ENCODE measurements at places on chromosomes 5 and 9.

GRCh38 chr9:136943291-136944211 is 987 bp downstream of the FBXW5 start:
- peak; percentile 76 for DNase-seq

DNA sequence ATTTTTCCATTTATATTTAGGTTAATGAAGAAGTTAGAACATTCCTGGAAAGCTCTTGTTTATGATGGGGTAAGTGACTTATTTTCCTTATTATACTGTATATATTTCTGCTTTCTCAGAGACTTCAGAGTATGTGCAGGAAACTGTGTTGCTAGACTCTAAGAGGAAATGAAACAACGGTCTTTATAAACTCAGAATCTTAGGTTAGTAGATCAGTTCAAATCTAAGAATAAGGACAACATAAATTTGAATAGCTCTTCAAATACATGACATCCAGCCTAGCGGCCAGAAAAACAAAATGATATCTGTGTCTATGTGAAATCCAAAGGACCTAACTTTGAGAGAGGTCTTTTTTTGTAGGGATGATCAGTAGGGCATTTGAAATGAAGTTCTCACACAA is 94.3 kb downstream of the PRKACG start:
- no peak for DNase-seq

DNA sequence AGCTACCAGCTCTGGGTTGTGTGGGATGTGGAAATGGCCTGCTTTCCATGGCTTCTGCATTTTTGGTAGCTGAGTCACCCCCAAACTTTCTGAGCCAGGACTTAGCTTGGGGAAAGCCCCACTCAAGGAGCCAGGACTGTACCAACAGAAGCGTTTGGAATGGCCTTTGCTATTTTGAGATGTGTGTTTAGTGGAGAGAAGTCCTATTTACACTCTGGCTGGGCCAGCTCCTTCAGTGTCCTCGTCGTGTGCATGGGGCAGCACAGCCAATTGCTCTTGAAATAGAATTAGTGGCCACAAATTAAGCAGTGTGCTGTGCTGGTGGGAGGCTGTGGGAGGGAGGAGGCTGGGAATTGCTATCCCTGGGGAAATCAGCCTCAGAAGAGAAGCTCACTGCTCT is 51.6 kb downstream of the ENTREP1 start:
- DNase-seq = peak; percentile 48

DNA sequence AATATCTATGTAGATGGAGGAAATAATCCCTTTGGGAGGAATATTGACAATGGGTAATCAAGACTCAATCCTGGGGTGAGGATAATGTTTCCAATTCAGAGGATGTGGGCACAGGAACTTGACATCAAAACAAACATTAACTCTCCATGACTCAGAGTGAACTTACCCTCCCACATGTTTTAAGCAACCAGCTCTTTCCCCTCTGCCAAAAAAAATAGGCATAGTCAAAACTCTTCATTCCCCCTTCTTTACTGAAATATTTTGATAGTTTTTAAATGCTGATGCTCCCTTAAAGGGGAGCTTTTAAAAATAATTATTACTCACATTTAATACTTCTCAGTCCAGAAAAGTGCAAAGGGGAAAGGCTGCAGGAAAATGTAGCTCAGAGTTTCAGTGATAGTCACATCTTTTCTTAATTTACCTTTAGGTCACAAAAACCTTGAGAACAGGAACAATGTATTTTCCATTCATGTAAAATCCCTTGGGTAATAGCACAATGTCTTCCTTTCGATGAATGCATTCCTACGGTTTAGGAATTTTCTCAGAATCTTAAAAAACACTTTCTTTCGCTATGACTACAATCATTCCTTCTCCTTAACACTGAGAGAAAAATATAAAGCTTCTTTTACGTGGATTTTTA is 298.4 kb upstream of the GRAMD2B start:
- DNase-seq = peak; percentile 80

GRCh38 chr9:136160995-136161610 is 42.4 kb upstream of the TMEM250 start:
- DNase-seq = no peak

- DNase-seq = no peak
Observed at GRCh38 chr5:2029206-2029605, 146.5 kb upstream of the IRX4 start.

DNA sequence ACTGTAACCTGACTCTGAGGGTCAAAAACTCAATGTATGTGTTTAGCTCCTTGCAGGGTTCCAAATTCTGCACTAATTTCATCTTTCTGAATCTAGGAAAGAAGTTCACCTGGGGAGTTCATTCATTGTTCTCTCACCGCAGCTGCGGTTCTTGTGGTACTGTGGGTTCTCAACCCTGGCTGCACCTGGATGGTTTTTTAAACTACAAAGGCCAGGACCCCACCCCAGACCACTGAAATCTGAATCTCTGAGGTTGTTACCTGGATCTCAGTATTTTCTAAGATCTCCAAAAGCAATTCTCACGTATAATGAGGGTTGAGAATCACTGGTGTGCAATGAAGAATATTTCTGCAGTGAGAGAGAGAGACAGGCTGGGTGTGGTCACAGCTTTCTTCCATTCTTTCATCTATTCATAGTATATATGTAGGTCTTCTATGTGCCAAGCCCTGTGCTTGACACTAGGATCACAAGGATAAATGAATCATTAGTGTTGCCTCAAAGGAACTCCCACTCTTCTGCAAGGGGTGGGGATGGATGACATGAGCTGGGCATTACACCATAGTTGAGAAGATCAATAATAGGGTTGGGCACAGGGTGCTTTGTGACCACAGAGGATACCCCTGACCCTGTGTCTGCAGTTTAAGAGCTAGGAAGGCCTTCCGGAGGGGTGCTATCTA is 109.8 kb downstream of the GALNT10 start:
- no peak for DNase-seq

DNA sequence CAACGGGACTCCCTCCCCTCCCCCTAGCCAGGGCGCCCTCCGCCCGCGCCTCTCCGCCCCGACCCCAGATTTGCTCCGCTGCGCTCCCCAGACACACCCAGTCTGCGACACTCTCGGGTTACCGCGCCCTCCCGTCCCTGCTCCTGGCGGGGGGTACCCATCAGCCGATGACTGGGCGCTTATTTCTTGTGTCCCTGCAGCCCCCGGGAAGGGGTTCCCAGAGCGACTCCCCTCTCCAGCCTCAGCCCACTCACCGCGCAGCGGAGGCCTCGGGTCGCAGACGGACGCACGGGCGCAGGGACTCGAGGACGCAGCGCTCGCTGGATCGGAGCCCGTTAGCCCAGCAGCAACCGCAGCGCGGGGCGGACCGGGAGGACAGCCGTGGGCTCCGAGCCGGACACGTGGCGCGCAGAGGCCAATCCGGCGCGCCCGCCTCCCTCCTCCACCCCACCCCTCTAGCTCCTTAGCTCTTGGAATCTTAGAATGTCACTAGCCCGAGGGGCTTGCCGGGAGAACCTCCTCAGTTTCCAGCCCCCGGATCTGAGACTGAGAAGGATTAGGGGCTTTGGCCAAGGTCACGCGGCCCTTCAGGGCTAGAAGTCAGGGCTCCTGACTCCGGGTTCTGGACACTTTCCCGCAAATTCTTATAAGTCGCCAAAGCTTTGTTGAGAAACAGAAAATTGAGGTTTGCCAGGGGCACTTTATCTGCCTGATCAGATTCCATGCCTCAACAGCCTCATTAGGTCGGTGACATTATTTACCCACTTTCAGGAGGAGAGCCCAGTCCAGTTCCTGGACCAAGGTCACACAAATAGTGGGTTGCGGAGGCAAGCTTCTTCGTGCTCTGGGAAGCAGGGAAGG is at the start of gene ANXA6:
TSS of gene ANXA6 (minus strand) at position 354 of the 861 bp plus-strand sequence. CDS start 9,878 bp downstream, outside the sequence.
- peak; percentile 96 for DNase-seq

DNA sequence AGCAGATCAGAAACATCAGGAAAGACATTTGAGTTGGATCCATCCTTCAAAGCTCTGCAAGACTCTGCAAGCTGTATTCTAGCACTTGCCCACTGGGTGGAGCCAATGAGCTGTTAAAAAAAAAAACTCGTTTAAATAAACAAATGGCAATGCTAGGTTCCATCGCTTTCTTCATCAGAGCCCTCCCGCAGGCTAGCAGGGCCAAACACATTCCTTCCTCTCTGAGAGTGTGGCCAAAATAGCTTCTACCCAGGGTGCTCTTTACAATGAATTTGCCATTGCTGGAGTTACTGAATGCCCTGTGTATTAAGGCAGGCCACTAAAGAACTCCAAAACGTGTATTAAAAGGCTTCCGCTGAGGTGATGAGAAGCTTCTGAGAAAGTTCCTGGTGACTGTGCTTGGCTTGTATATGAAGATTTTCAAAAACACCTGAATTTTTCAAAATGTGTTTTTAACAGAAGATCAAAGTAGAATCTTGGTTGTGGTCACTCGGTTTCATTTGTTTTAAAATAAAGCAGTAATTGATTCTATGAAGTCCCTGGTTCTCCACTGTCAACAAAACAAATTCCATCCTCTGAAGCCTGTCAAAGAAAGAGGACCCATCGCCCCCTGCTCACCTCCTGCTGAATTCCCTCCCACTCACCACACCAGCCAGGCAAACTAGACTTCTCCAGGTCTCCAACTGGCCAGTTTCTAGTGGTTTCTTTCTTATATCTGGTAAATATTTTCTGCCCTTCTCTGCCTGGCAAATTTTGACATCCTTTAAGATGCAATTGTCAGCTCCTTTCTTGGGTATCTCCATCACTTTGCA is 36.5 kb upstream of the EQTN start:
- peak; percentile 68 for DNase-seq

DNA sequence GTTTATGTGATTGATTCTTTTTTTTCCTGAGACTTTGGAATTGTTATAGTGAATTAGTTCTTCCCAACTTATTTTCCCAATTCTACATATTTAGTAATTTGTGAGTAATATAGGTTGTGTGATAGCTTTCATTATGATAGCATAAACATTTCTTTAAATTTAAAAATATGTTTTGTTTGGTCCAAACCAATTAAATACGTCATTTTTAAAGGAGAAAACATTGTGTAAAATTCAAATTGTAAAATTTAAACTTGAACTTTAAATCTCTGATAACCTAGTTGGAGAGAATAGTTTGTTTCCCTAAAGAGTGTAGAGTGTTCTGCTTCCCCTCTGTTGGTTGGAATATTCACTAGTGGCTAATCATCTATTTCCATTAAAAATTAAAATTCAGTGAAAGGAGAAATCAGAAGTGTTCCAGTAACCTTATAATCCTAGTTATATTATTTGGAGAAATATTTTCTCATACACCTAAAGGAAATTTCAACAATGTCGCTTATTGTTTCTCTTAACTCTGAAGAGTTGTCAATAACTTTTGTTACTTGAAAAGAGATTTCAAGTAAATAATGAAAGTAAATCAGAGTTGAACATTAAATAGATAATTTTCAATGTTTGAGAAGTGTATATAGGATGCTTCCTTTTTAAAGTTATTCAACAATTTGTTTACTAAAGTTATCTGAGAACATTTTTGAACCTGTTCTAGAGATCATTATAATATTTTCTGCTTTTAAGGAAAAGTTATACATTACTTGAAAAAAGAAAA is 2.9 kb downstream of the NIPBL start:
- DNase-seq = no peak

GRCh38 chr5:61018062-61018461 is 73.1 kb downstream of the NDUFAF2 start:
- no peak for DNase-seq

- DNase-seq = no peak
Observed at GRCh38 chr9:105662184-105663104, at the start of gene TAL2. TSS of gene TAL2 (plus strand) at chr9:105662457. CDS start at chr9:105662497, 40 bp downstream.

- no peak for DNase-seq
Observed at GRCh38 chr9:98610711-98611110, 98.0 kb downstream of the GABBR2 start.

DNA sequence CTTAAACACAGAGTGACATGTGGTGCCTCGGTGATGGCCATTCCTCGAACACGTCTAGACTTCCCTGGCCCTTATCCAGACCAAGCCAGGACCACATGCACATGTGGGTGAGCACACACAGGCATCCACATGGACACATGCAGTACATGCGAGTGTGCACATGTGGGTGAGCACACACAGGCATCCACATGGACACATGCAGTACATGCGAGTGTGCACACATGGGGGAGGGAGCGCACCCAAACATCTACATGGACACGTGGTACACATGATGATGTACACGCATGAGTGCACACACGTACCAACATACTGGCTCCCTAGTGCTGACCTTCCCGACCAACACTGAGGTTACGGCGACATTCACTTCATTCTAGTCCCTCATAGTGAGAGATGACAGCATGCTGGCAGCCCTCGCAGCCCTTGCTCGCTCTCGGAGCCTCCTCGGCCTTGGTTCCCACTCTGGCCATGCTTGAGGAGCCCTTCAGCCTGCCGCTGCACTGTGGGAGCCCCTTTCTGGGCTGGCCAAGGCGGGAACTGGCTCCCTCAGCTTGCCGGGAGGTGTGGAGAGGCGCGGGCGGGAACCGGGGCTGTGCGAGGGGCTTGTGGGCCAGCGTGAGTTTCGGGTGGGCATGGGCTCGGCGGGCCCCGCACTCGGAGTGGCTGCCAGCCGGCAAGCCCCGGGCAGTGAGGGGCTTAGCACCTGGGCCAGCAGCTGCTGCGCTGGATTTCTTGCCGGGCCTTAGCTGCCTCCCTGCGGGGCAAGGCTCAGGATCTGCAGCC is 186.8 kb downstream of the HSPA4 start:
- DNase-seq = no peak

DNA sequence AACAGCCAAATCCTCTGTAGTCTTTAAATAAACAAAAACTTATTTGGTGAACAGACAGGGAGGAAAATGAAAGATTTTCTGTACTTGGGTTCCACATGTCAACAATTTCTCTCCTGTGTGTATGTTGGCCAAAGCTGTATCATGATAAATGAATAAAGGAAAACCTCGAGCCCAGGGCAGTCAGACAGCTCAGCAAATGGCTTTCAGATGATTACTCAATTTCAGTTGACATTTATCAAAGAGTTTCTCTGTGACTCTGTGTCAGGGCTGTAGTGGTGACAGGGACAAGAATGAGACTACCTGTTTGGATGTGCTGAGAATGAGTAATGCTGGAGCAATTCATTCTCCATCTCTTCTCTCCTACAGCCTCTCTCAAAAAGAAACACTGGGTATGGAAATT is 45.7 kb upstream of the PTGS1 start:
- DNase-seq = no peak

DNA sequence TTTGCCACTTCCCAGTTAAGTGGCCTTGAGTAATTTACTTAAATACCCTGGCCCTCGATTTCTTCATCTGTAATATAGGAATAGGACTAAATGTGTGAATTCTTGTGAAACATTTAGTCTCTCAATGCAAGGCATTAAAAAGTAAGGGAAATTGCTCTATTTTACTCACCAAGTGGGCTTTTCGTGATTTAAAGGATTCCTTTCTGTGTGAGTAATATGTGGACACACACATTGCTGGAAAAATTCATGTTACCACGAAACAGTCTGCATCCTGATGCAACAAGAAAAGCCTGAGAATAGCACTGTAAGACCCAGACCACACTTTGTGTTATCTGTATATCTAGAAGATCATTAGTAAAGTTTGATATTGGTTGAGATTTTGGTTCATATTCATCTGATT is 1243.0 kb upstream of the CDH9 start:
- DNase-seq = peak; percentile 5

- peak; percentile 84 for DNase-seq
Observed at GRCh38 chr5:174951151-174951780, 226.9 kb downstream of the MSX2 start.

GRCh38 chr5:153445875-153446579 is 44.4 kb upstream of the GRIA1 start:
- no peak for DNase-seq

Data from RWPE1 (cell line).